ENCODE measurements at places on chromosomes 3 and 15. TPM values are rescaled to one million over a fixed set of nuclear protein-coding genes. Genes with fewer than 3 reads are reported as not detected.

B3GALNT1 gene
- total RNA-seq, result 11.6 TPM

SELENOT gene
- 129 TPM for total RNA-seq

GAP43 gene
- 0.29 TPM for total RNA-seq

RGMA gene
- not detected for total RNA-seq

- DNase-seq, result no peak
Measured at GRCh38 chr3:187836823-187837770, 91.8 kb upstream of the BCL6 start.

GRCh38 chr15:90055182-90055581, 47.1 kb downstream of the IDH2 start:
- no peak for DNase-seq

GRCh38 chr3:106058475-106058874, 189.7 kb upstream of the CBLB start:
- no peak for DNase-seq

- no peak for DNase-seq
Measured at GRCh38 chr3:38245930-38246329, 19.7 kb upstream of the SLC22A13 start.

DNA sequence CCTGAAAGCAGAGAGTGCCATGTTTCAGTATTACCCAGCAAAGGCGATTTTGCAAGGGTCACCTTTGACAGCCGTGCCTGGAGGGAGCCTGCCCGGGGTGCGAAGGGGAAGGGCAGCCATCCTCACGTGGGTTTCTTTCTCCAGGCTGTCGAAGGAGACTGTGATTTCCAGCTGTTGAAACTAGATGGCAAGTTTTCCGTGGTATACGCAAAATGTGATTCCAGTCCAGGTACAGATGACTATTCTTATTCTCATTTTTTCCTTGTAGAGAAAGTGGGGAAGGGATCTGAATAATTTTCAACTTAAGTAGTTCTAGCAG, 3.4 kb downstream of the AHSG start:
- DNase-seq, result no peak

DNA sequence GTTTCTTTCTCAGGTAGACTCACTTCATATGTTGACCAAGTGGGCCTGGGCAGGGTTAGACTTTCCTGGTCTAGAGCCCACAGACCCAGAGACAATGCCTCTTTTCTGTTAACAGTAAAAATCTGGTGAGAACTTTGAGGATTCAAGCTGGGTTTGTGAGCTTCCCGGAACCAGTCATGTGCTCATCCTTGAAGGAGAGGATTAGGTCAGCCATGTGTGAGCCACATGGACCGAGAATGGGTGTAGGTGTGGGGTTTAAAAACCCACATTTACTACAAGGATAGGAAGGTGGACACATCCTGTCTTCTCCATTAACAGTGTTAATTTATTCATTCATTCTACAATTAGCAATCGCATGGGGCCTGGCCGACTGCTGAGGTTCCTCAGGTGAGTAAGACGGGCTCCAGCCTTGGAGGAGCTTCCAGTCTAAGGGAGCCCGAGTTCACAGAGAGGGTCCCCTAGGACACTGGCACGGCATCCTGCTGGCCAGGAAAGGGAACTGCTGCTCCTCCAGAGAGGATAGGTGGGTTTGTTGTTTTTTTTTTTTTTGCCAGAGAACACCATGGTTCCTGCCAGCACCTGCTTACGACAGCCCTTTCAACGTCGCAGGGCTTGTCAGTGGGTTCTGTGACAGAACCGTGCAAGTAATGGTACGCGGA, 69.0 kb downstream of the SQOR start:
- no peak for DNase-seq

GRCh38 chr15:89125088-89125826, 37.0 kb downstream of the ABHD2 start:
- DNase-seq, result no peak

GRCh38 chr15:93476491-93477177, 387.6 kb upstream of the RGMA start:
- DNase-seq, result no peak

- DNase-seq, result no peak
Measured at GRCh38 chr3:42014458-42014920, 52.6 kb upstream of the ULK4 start.

GRCh38 chr3:98788651-98789050, 25.5 kb downstream of the ST3GAL6 start:
- no peak for DNase-seq

GRCh38 chr15:77821188-77821958, 188.7 kb upstream of the LINGO1 start:
- DNase-seq, result peak; percentile 42

- no peak for DNase-seq
Measured at GRCh38 chr3:105430455-105430854, 63.7 kb downstream of the ALCAM start.

- DNase-seq, result no peak
Measured at GRCh38 chr15:23003736-23004135, 23.6 kb upstream of the CYFIP1 start.

DNA sequence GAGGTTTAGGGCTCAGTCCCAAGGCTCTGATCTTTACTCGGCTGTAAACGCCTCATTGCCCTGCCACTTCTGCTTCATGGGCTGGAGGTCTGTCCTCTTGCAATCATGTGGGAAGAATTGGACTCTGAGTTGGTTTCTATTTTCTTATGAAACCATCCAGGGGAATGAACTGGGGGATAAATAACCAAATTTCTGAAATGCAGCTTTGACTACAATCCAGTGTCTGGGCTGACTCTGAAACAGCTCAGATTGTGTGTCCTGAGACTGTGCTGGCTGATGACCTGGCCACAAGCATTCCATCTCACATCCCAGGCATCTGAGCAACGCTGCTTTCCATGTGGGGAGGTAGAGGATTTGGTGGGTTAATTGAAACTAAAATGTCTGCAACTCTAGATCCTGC, 71.0 kb upstream of the GALNT15 start:
- peak; percentile 60 for DNase-seq

- no peak for DNase-seq
Measured at GRCh38 chr3:116242825-116243224, 202.5 kb downstream of the LSAMP start.
